ENCODE measurements at places on chromosomes 5 and 9.

DNA sequence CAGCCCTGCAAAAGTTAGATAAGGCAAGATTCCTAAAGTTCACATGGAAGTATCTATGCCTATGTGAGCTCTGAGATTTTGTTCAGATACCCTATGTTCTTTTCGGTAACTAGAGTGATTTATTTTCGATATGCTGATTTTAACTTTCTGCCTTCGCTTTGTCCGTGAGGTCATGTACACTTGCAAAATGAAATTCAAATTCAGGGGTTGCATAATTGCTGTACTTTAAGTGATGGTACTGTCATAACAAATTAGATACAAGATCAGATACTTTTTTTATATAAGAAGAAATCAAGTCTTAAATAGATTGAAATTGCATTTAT, 350 bp upstream of the ECPAS start:
- peak; percentile 29 for DNase-seq

DNA sequence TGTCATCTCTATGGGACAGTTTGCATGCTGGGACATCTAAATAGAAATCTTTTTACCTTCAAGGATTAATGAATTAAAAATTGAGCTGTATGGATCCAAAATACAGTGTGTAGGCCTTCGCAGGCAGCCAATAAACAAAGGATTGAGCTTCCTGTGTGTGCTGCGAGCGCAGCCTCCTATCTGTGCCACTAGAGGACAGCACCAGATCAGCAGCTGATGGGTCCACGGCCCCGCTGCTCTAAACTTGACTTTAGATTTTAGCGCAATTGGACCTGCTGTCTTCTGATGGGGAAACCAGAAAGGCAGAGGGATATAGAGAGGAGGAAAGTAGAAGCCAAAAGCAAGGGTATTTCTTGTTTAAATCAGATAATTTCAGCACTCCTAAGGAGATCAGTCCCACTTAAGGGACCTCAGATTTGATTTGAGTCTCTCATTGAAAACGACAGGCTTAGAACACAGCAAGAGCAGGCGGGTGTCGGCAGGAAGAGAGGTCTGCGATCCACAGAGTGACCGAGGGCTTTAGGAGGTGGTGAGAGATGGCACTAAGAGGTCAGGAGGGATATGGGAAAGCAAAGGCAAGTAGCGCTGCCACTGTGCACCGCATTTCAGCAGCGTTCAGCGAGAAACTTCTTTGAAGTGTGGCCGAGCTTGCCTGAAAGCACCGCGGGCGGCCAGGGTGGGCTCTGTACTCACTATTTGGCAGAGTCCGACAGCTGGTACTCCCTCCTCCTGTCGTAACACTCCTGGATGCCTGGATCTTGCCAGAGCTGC, 214.3 kb downstream of the GNA14 start:
- DNase-seq = peak; percentile 42

- DNase-seq = peak; percentile 47
These were observed 351.0 kb downstream of the PRELID2 start for GRCh38 chr5:145484158-145484557.

DNA sequence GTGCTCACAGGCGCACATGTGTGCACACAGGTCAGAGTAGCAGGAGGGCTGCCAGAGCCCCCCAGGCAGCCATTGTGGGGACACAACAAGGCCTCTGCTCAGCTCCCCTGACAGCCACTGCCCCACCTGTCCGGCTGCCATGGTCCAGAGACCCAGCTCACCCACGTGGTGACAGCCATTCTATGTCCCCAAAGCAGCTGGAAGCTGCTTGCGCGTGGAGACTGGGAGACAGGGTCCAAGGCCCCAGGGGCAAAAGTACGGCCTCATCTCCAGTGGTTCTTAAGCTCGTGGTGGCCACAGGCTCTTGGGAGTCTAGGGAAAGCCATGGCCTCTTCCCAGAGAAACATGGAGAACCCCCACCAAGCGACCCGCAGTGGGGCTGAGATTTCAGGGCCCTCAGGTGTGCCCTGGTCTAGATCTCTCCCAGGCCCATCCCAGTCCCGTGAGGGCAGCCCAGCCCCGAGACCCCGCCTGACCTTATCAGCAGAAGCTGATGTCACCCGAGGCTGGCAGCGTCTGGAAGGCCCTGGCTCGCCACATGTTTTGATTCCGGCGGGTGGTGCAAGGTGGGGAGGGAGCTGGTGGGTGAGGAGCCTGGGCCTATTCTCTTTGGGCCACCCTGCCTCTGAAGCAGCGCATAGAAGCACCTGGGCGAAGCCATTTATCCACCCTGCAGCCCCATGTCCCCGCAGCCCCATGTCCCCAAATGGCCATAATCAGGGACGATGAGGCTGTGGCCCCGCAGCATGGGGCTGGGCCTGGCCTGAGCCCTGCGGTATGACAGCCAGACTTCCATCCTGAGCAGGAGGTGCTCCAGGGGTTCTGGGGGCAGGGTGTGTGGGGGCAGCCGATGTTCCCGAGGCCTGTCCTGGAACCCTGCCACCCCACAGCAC, 31.7 kb downstream of the GLT6D1 start:
- no peak for DNase-seq

DNA sequence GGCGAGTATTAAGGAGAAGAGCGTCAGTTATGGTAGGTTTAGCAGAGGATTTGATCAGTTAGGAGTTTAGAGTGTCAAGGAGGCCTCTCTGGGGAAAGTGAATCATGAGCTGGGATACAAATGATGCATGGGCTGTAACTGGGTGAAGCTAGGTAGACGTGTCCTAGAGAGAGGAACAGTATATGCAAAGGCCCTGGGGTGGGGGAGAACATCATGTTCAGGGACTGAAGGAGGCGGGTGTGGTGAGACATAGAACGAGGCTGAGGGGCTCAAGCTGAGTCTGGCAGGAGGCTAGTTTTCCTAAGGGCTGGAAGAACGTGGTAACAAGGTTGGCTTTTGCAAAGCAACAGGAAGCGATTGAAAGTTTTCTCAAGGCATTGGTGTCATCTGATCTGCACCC, 10.5 kb downstream of the TMEM268 start:
- DNase-seq = no peak

DNA sequence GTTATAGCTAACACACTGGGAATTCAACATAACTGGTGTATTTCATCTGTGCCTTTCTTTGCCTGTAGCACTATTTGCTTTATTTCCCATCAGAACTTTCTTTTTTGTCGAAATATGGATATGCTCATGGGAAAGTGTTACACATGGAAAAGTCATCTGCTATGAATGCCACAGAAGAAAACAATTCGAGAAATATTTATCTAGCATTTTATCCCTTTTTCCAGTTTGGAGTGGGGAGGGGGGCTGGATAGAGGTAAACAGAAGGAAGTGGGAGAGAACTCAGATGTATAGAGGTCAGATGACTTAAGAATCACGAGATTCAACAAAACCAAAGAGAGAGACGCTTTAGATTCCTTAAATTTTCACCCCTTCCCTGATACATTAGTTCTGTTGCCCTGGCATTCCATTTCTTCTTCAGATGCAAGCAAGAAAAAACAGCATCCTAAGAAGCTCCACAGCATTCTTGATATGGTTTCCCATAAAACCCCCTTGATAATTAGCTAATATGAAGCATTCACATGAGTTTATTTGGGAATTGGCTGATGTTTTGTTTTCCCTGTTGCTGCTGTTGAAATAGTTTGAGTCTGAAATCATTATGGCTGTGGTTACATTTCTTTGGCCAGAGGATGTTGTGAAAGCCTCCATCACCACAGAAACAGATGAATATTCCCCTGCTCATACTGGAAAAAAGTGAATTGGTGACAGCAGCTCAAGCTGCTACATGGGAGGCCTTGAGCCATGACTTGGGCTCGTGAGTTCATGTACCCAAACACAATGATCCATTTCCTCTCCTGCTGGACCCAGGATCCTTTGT, 335.8 kb upstream of the DAB2 start:
- no peak for DNase-seq

GRCh38 chr9:124018730-124019697, 7.4 kb downstream of the LHX2 start:
- no peak for DNase-seq

GRCh38 chr5:172175263-172175719, 12.7 kb downstream of the STK10 start:
- no peak for DNase-seq

DNA sequence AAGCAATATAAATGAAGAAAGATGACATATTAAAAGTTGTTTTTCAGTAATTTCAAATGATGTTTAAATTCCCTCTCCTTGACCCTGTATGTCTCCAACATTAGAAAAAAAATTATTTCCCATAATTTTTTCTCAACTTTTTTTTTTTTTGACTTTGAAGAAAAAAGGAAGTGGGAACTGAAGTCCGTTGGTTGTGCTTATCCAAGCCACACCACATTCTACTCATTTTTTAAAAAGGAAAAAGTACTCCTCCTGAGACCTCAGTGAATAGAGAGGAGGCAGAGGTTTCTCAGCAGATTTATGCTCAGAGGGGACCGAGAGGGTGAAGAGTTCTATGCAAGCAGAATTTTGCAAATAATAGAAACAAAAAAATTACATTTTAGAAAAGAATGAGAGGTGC, 123.3 kb downstream of the PCSK5 start:
- DNase-seq = no peak

GRCh38 chr9:134604834-134605233, 36.8 kb upstream of the COL5A1 start:
- no peak for DNase-seq

- no peak for DNase-seq
These were observed 60.7 kb upstream of the ANGPTL2 start for GRCh38 chr9:127182901-127183746.

DNA sequence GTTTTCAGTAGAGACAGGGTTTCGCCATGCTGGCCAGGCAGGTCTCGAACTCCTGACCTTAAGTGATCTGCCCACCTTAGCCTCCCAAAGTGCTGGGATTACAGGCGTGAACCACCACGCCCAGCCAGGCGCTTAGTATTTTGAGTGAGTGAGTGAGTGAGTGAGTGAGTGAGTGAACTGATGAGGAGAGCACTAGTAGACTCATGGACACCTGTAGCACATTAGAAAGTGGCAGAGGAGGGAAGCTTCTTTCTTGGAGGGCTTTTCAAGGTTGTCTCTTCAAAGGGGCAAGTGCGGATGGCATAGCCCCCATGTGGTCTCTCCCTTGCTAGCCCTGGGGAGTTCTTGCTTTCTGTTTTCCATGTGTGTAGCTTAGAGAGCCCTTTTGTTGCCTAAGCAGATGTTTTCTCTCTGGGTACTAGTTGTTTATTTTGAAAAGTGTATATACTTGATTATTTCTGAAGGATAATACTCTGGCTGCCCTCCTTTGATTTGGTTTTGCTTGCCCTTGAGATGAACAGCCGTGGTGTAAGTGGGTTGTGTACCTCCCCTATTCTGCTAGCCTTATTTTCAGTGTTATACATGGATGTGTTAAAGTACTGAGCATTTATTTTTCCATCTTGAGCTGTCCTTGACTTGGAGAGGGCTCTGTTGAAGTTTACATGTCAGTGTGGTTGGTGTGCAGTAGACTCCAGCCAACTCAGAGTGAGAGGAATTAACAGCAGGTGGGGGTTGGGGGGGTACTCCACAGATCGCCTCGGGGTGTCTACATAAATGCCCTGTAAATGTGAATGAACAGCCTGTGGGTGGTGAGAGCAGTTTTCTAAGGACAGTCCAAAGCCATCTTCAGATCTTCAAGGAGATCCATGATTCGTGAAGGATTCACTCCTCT, 35.5 kb downstream of the PRRC2B start:
- no peak for DNase-seq

Data from LoVo (cell line).